ENCODE measurements at places on chromosomes 16 and 17.

GRCh38 chr17:55571095-55571494 is 59.8 kb upstream of the SMIM36 start:
- DNase-seq: no peak

- DNase-seq: peak; percentile 78
Observed at GRCh38 chr17:1487939-1488825, 4.3 kb downstream of the MYO1C start.

DNA sequence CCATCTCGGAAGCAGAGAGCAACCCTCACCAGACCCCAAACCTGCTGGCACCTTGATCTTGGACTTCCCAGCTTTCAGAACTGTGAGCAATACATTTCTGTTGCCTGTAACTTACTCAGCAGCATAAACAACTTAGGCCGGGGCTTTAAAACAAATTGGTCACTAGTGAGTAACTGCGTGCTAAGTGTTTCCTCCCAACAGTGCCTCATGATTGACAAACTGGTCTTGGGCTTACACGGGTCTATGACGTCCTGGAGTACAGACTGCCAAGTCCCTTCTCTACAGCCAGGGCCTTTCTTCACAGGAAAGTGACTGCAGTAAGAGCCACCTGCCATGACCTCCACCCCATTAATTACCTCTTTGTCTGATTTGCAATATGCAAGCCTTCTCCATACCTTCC is 136.7 kb downstream of the XYLT1 start:
- no peak for DNase-seq

DNA sequence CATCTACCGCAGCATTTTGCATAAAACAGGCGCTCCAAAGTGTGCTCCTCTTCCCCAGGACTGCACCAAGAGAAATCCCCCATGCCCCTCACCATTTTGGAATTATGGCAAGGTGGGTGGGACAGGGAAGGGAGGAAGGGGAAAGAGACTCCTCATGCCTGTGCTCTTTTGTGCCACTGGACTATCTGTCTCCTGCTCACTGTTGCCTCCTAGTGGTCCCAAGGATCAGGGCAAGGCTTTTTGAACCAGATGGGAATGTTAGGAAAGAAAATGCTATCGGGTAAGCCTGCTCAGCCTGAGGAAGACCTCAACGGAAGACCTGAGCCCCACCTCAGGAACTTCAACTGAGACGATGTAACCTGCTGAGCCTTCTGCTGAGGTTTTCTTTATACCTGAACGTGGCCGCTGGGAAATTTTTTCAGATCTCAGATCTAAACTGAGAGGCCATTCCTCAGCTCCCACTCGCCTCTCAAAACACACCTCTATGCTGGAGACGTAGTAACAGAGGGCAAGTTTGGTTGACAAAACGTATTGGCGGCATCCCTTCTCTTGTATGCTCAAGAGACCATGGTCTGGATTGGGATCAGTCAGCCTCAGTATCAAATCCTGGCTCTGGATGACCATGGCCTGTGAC is 58.3 kb downstream of the SPACA3 start:
- peak; percentile 50 for DNase-seq

- peak; percentile 38 for DNase-seq
Observed at GRCh38 chr17:43545383-43545632, 832 bp downstream of the ETV4 start.

DNA sequence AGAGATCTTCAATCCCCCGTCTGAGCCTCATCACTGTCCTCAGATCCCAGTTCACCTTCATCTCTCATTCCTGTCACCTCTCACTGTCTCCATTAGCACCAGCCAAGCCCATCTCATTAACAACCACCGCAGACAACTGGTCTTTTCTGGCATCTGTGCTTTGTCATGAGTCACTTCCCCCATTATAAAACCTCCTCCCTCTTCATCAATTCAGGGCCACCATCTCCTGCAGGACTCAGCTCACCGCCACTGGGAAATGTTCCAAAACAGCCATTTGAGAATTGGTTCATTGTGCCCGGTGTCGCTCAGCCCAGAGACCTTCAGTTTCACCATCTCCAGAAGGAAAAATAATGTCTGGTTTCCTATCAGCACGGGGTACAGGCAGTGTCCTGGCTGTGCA is 56.9 kb upstream of the TEKT3 start:
- DNase-seq: no peak

- no peak for DNase-seq
Observed at GRCh38 chr16:84254062-84254461, 14.2 kb upstream of the KCNG4 start.

DNA sequence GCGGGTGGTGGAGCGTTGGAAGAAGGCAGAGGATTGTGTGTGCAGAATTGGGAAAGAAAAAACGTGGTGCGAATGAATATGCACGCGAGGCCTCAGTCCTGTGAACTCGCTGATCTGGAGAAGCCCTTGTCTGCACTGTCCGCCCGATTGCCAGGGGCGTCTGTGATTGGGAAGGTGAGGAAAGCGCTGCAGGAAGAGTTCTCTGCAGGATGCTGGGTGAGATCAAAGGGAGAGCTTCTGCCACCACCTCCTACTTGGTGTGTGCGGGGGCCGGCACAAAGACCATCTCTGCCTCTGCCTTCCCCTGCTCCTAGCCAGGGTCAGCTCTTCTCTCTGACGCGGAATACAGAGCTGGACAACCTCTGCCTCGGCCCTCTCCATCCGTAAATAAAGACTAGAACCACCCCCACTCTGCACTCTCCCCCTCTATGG is 841 bp upstream of the RAB5C start:
- DNase-seq: no peak

GRCh38 chr16:87324411-87325275 is 7.5 kb upstream of the C16orf95 start:
- DNase-seq: peak; percentile 40

- no peak for DNase-seq
Observed at GRCh38 chr16:88512728-88513696, 57.2 kb upstream of the ZC3H18 start.

DNA sequence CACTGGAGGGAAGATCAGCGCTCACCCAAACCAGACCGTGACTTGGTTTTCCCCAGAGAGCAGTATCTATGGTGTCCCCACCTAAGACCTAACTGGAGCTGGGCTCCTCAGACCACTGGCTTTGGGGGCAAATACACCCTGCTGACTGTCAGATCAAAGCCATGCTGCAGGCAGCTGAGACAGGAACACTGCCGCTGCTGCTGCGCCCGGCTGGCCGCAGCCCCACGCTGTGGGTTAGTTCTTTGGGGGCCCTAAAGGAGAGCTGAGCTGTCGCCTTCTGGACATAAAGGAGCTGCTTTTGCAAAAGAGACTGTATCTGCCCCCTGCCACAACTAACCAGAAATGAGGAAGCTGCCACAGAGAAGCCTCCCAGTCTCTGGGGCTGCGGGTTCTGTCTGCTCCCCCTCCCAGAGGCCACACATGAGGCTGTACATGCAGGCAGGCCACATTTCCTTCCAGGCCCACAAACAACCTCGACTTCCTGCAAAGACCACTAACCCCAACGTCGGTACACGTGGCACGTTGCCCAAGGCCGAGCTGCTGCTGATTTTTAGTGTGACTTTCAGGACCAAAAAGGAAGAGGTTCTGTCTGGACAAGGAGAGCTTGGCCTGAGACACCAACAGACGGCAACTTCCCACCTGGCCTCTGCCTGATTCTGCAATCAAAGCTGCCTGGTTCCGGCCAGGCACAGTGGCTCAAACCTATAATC is 18.2 kb upstream of the ABR start:
- DNase-seq: peak; percentile 40

- no peak for DNase-seq
Observed at GRCh38 chr17:75615301-75615700, 17.9 kb upstream of the SMIM5 start.

DNA sequence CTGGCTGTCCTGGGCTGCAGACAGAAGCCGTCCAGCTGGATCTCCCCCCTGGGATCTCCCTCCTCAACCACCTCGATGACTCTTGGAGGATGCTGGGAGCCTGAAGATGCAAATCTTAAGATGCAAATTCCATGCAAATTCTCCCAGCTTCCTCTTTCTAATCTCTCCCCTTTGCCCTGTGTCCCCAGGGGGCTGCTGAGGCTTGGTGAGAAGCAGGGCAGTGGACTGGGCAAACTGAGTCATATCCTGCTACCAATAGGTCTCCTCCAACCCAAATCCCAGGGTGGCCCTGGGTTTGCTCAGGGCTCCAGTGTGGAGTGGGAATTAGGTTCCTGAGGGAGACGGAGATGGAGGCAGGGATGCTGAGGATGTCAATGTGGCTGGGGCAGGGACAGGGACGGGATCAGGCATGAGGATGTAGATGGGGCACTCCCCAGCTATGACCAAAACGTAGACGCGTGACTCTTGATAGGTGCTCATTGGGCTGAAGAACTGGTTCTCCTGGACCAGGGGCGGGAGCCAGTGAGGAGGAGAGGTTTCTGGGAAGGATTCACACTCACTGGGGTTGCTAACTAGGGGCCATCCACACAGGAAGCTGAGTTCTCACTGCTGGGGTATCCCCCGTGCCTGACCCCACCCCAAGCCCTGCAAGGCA is 3.6 kb upstream of the ALOX12B start:
- no peak for DNase-seq

DNA sequence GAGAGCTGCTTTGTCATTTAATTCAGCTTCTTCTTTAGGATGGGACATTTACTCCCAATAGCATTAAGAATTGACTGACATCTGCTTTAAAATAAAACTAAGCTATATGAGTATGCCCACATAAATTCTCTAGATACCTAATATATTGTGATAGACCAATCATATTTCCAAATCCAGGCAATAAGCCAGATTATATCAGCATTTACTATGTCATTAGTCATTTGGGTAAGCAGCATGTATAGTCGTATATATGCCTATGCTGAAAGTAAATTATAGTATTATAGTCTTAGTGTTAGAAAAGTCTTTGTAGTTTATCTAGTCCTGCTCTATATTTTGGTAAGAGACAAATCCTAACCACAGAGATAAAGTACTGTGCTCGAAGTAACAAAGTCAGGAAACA is 958.1 kb downstream of the KCNJ2 start:
- no peak for DNase-seq

GRCh38 chr17:40025559-40025958 is 10.3 kb downstream of the CSF3 start:
- no peak for DNase-seq

DNA sequence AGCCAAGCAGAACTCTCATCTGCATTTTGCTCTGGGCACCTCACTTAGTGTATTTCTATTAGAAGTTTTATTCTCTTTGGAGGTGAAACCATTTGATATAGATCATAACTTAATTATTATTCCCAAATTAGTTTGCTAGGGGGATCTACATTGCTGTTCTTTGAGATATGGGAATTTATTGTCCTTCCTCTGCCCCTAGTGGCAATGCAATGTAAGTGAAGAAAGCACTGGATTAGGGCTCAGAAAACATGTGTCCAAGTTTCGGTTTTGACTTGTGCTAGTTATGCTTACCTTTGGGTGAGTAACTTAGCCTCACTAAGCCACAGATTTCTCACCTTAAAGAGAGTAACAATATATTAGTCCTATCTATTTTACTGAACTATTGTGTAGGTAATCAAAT is 2.9 kb downstream of the KRT39 start:
- DNase-seq: no peak

DNA sequence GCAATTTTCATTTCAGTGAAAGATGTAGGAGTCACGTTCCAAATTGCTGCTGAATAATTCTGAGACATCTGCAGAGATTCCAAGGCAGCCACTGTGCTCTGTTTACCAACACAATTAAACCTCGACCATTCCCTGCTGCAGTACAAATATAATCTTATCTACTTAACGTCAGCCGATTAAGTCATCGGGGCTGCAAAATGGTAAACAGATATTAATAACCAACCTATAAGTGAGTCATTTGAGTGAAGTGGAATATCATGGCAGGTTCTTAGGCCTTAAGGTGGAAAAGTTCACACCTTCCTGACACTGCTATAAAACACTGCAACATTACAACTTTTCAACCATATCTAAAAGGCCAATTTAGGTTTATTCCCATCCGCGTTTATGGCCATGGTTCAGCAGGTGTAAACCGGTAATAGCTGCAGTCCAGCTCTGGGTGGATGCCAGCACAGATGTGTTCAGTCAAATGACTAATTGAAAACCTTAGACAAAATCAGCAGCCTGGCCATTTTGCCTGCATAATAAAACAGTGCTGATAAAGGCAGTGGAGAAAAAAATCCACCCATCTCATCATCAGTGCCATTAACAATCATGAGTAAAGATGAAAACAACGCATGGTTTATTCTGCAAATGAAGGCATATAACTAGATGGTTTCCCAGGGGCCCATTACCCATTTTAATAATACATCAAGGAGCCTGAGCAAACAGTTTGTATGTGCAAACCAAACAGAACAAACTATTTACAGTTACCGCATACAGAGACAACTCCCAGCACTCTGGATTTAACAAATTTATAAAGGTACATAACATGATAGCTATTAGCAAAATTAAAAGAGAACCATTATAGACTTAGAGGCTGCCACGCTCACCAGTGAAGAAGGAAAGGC is 202.9 kb upstream of the IRX3 start:
- DNase-seq: no peak

GRCh38 chr17:80830020-80830780 is 161.4 kb upstream of the CHMP6 start:
- no peak for DNase-seq

- DNase-seq: peak; percentile 61
Observed at GRCh38 chr16:10738231-10739077, 5.2 kb upstream of the NUBP1 start.

- peak; percentile 49 for DNase-seq
Observed at GRCh38 chr17:56593646-56594319, at the start of gene NOG. Gene NOG (plus strand): TSS chr17:56593699. CDS start chr17:56594224, 525 bp downstream.

DNA sequence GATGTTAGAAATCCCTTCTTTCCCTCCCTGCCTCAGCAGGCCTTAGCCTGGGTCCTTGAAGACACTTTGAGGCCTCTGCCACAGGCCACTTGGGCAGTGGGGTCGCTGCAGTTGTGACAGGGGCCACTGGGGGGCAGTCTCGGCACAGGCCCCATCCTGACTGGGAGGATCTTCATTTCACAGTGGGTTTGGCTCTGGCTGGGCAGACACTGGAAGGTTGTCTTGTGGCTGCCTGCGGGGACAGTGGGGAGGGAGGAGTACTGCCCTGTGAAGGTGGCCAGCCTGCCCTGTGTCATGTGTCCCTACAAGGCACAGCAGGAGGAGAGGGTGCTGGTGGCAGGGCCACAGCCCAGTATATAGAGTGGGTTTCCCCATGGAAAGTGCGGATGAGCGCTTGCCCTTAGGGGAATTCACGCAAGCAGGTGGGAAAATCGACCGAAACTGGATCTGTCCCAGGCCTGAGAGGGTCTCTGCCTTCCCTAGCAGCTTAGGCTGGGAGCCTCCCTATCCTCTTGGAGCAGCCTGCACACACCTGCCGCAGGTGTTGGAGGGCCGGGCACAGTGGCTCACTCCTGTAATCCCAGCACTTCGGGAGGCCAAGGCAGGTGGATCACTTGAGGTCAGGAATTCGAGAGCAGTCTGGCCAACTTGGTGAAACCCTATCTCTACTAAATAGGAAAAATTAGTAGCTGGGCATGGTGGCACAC is 28.8 kb downstream of the GINS2 start:
- peak; percentile 76 for DNase-seq

All from stimulated activated CD4-positive, alpha-beta T cell treated with anti-CD3 and anti-CD28 coated beads, Interleukin-2, amount 100 ng/mL, for 24 hours (primary cell).